ENCODE measurements at places on chromosomes 5 and 9.

- DNase-seq: no peak
Observed at GRCh38 chr9:19028835-19029451, 4.1 kb downstream of the SAXO1 start.

- DNase-seq: no peak
Observed at GRCh38 chr9:71924576-71924975, 13.1 kb downstream of the C9orf85 start.

DNA sequence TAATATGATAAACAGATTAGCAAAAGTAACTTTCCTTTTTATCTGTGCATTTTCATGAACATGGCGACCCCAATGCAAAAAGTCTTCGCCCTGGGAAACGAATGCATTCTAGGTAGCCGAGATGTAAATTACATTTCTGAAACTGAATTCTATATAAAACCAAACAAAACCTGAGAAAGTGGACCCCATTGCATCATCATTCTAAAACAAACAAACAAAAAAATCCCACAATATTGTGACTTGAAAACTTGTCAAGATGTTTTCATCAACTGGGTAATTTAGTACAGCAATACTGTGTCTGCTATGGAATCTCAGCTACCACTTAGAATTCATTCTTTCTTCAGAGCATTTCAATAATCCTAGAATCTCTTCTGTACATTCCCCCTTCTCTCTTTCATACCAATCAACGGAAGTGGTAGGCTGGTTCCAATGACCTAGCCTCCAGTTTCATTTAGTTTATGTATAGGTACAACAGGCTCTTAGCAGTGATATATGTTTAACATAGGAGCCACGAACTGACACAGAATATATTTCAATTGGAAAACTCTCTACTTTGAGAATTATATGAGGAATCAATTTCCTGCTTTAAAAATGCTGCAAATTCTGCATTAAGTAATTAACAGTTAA, 85.6 kb downstream of the FBXW11 start:
- DNase-seq: no peak

- no peak for DNase-seq
Observed at GRCh38 chr5:124908581-124909451, 162.4 kb upstream of the ZNF608 start.

- no peak for DNase-seq
Observed at GRCh38 chr9:131397100-131397790, 3.4 kb downstream of the PRRC2B start.

DNA sequence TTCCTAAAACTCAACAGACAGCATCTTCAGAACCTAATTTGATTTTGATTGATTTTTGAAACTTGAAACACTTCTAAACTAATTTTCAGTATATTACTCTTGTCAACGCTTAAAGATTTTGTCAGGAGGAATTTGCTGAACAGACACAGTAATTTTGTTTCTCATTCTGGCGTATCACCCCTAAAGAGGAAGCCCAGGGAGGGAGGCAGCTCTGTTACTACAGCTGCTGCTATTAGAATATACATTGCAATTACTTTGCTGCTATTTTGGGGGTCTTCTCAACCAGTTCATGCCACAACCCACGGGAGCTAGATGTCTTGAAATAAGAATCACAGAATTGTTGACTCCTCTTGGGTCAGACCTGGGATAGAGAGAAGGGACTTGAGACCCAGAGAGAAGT, 122.6 kb downstream of the TLR4 start:
- no peak for DNase-seq

GRCh38 chr9:126116351-126117157, 210.1 kb upstream of the MVB12B start:
- no peak for DNase-seq

DNA sequence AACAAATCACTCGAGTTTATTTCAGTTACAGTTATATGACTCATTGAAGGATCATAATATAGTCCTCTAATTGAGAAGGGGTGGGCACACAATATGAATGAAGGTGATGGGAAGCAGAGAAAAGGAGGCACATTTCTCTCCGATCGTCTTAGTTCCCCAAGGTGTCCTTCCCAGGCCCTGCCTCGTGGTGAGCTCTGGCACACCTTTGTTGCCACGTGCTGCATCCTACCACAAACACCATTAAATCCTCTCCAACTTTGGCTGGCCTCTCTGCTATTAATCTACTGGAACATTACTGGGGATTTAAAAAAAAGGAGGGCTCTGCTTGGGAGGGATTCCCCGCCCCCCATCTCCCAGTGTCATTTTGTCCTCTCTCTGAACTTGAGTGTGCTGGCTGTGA, 42.9 kb downstream of the CDH6 start:
- no peak for DNase-seq

GRCh38 chr9:5578018-5578697, 50.7 kb upstream of the RIC1 start:
- DNase-seq: no peak

GRCh38 chr5:135490245-135491037, 38.3 kb upstream of the TIFAB start:
- no peak for DNase-seq

DNA sequence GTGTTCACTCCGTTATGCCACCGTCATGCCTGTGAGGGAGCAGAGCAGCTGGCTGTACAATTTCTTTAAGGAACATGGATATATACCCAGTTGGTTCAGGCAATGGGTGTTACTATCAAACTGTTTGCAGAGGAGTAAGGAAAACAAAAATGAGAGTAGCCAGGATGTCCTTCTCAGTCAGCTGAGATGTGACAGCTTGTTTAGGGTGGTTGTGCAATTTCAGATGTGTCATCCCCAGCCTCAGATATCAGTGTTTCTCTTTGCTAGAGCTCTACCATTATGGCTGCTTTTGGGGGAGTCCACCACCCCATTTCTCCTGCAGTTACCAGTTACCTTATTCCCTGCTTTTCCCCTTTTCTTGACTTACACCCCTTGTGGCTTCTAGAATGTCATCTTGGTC, 135.2 kb upstream of the SLC24A2 start:
- no peak for DNase-seq

DNA sequence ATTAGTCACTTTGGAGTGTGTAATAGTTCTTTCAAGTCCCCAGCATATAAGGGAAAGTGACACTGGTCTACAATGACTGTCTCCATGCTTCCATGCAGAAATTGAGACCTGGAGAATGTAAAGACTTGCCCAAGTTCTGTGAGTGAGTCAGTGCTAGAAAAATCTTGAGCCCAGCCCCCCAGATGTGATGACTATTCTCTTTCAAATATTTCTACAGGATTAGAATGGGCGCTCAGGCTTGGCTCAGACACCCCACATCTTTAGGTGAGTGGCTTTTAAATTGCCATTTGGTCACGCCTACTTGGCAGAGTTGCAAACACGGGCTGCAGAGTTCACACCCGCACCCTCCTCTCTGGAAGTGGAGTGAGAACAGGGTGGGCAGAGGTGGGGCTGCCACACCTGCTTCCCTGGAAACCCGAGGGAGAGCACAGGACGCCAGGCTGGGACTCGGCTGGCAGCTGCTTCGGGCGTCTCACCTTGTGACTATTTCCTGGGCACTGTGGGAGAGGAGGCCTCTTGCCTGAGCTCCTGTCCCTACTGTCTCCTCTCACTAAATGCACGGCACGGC, 37.6 kb downstream of the ROPN1L start:
- DNase-seq: no peak

DNA sequence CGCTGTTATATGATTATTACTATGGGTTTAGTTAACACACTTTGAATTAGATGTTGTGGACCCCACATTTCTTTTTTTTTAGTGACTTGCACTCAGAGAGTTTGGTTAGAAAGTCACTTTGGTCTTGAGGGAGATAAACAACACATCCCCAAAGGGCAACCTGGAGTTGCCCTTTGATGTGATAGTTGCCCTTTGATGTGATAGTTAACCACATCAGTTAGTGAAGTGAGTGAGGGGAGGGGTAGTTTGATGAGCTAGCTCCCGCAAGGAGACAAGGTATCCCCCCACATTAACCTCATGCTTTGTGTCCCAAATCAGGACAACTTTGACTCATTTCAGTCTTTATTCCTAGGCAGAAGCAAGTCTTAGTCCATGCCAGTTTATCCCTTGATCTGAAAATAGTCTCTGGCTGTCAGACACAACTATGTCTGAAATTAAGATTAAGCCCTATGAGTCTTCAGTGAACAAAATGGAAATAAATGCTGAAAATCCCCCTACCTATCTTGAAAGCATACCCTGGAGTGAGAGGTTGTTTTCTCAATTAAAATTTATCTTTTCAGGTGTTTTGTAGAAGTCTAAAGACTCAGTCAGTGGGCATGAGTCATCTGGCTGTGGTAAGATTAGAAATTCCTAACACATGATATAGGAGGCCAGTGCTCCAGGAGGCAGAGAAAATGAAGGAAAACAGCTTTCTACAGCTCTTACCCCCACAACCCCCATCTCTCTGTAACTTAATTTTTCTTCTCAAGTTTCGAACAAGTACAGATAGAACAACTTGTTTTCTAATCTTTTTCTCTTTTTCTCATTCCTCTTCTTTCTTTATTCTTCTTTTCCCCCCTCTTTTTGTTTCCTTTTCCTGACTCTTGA, 208.9 kb upstream of the DMRTA1 start:
- no peak for DNase-seq

DNA sequence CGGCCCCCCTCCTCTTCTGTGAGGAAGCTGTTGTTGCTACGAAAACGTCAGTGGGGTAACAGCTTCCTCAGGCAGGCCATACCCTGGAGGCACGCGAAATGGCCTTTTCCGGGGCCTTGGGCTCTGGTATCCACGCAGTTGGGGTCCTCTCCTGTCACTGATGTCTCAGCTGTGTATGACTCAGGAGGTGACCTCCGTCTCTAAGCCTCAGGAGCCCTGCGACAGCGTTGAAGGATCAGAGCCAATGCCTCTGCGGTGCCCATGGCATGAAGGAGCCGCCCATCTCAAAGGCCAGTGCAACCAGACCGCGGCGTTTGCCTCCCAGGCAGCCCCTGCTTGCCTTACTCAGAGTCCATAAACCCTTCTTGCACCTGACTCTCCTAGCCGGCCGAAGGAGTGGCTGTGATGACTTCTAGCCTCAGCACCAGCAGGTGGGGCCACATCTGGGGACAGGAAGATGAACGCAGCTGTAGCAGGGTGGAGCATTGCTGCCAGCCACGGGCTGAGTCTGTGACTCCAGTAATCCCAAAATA, 1.0 kb upstream of the MXD3 start:
- no peak for DNase-seq

DNA sequence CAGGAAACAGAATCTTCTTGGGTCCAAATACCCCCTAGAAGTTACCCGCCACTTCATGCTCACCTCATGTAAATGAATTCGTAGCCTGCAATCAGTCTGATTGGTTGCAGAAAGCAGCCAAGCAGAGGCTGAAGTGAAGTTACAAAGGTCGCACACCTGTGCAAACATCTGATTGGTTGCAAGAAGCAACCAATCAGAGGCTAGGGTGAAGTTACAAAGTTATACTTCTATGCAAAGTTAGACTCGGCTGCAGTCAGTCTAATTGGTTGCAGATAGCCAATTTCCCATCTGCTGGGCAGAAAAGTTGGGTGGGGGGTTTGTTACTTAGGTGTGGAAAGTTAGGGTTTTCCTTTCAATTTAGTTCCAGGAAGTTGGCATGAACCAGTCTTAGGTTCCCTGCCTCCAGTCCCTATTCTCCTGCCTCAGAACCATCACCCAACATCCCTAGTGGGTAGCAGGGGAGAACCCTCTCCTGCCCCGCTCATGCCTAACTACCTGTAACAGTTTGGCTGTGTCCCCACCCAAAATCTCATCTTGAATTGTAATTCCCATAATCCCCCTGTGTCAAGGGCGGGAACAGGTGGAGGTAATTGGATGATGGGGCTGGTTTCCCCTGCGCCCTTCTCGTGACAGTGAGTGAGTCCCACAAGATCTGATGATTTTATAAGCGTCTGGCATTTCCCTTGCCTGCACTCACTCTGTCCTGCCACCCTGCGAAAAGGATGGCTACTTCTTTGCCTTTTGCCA, 1.2 kb upstream of the RUSC2 start:
- no peak for DNase-seq

- DNase-seq: no peak
Observed at GRCh38 chr5:90297045-90297764, 112.4 kb downstream of the CETN3 start.

GRCh38 chr9:120915854-120916470, 10.6 kb downstream of the TRAF1 start:
- no peak for DNase-seq

DNA sequence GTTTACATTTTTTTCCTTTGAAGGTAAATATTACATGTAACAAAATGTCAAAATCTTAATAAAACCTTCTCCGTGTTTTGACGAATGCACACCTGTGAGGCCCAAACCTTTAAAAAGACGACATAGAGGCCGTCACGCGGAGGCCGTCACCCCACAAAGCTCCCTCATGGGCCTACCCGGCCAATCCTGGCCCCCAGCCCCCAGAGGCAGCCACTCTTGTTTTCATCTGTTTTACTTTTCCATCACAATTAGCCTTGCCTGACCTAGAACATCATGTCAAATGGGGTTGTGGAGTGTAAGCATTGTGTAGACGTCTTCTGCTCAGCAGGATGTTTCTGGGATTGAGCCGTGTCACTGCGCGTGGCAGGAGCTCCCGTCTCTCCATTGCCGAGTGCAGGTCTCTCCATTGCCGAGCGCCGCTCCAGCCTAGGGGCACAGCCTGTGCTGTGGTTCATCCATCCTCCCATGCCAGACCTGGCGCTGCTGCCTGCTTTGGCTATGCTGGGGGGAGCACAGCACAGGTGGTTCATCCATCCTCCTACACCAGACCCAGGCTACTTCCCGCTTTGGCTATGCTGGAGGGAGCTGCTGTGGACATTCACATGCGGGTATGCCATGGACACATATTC, 52.2 kb upstream of the IRX4 start:
- DNase-seq: no peak

GRCh38 chr9:88502552-88503034, 32.4 kb upstream of the NXNL2 start:
- DNase-seq: no peak

DNA sequence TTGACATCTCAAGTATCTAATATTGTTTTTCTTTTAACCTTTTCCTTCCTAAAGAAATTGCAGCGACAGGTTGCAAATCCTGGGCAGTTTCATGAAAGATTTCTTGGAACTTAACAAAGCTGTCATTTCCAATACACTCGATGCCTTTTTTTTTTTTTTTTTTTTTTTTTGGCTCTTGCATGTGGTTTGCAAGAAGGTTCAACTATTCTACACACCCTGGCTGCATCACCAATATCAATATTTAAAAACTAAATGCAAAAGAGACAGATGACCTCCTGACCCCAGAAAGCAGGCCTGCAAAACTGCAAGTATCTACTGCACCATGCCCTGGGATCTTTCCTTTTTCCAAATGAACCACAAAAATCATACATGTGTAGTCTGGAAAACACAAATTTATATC, 4.4 kb upstream of the NFIB start:
- no peak for DNase-seq

DNA sequence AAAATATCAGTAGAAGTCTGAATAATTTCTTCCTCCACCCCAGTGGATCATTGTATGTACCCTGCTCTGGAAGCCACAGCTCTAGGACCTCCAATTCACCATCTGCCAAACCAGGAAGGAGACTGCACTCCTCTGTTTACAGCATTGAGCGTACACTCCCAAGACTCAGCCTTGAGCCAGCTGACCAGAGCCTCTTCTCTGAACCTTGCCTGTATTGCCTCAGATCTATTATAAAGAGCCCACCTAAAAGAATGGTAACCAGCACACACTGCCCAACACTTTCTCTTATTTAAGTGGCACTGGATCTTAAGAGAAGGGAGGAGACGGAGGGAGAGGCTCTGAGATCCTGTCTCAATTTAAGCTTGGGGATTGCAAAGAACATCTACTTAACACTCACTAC, 217.8 kb upstream of the RASEF start:
- no peak for DNase-seq
